Endothelial cell of umbilical vein (primary cell): ENCODE measurements at places on chromosomes 7 and 10.

DNA sequence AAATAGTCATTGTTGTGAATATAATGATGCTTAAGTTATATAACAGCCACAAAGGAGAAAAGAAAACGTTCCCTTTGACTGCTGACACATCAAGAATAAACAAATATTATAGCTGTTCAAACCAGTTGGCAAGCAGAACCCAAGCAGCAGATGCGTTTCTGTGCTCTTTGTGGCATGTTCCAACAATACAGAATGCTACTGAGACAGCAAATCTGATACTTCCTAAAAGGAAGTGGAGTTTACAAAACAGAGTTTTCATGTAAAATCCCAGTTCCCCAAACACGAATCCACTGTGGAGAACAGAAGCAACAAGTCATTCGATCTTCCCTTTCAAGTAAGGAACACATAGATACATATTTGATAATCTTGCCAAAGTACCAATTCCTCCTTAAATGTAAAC is 170.9 kb upstream of the ASAH2 start:
- no peaks in the 10 kb centered on the region for H3K27me3 ChIP-seq
- H3K4me1 ChIP-seq, result peaks cover 6% of the 10 kb centered on the region
- H3K4me3 ChIP-seq, result no peak overlapping the region
- no peak overlapping the region for H3K27ac ChIP-seq
- no peak for DNase-seq

DNA sequence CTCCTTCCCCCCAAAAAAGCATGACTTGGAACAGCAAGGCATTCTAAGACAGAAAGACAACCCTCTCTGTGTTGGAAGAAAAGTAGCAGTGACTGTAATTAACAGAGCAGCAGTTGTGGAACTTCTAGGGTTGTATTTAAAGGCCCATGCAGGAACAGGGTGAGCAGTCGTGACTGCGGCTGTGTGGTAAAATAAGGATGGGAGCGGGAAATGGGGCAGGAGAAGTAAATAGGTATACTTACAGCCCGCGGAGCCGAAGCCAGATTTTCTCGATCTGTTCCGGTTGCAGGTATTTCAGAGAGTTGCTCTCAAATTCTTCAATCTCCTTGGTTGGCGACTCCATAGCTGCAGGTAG is 179 bp downstream of the PDE1C start:
- no peak overlapping the region for H3K27ac ChIP-seq
- H3K36me3 ChIP-seq, result no peaks in the 10 kb centered on the region
- no peaks in the 10 kb centered on the region for H3K4me1 ChIP-seq
- H3K4me3 ChIP-seq, result no peak overlapping the region
- no peak for DNase-seq

DNA sequence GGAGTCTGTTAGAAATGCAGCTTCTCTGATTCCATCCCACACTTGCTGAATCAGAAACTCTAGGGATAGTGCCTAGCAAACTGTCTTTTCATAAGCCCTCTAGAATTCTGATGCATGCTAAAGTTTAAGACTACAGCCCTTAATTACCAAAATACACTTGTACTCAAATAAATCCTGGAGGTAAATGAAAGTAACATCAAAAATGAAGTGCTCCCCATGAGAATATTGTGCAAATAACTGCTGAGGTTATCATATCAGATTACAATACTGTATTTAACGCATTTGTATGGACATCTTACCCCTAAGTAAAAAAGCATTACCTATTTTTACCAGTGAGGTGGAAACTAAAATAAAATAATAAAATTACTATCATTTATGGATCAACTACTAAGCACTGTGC is 104.7 kb downstream of the CHCHD3 start:
- H3K27me3 ChIP-seq, result no peaks in the 10 kb centered on the region
- DNase-seq, result no peak
- peaks cover 3% of the 10 kb centered on the region for H3K36me3 ChIP-seq
- no peak overlapping the region for H3K4me3 ChIP-seq
- no peaks in the 10 kb centered on the region for H3K4me1 ChIP-seq

DNA sequence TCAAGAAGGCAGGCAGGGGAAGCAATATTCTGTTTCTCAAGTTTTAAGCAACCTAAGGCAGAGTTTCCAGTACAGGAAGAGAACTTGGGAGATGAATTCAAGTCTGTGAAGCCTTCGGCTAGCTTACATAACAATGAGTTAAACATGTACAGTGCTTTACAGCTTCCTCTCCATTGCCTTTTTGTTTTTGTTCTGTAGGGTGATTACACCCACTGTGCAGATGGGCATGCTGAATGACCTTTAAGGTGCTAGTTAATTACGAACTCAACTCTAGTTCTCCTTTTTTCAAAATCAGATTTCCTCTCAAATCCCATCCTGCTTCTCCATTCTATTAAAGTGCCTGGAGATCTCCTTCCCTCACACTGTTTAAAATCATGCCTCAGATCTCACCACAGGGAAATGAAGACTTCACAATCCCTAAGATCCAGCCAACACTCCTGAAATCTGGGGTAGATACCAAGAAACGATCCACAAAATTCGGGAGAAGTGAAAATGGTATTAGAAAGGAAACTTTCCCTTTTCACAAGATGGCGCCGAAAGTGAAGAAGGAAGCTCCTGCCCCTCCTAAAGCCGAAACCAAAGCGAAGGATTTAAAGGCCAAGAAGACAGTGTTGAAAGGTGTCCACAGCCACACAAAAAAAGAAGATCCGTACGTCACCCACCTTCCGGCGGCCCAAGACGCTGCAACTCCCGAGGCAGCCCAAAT is 16.8 kb upstream of the MSMB start:
- no peak overlapping the region for H3K27ac ChIP-seq
- H3K27me3 ChIP-seq, result no peaks in the 10 kb centered on the region
- no peak for DNase-seq
- no peak overlapping the region for H3K4me3 ChIP-seq

- no peak overlapping the region for H3K4me3 ChIP-seq
- no peaks in the 10 kb centered on the region for H3K36me3 ChIP-seq
- DNase-seq, result no peak
- H3K27ac ChIP-seq, result no peak overlapping the region
- no peaks in the 10 kb centered on the region for H3K4me1 ChIP-seq
Observed at GRCh38 chr10:124010563-124011131, 82.8 kb downstream of the CHST15 start.

- H3K27ac ChIP-seq, result no peak overlapping the region
- H3K27me3 ChIP-seq, result no peaks in the 10 kb centered on the region
- H3K4me1 ChIP-seq, result no peaks in the 10 kb centered on the region
Observed at GRCh38 chr10:62724465-62724864, 80.1 kb upstream of the ADO start.
